ENCODE measurements at places on chromosomes 16 and 17.

DNA sequence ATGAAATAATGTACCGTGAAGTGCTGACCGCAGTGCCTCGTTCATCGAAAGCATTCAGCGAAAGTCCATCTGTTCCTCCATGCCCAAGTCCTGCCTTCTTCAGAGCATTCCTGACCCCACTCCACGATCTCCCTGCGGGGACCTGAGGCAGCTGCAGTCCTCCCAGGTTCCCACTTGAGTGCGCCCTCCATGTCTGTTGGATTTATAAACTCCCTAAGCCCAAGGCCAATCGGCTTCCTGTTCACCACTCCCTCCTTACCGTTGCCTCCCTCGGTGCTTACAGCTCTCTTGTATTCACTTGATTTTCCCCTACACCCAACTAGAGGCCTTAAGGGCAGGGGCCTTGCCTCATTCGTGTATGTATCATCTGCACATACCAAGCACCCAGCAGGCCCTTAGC, 2.8 kb downstream of the RAD51D start:
- no peak for DNase-seq

DNA sequence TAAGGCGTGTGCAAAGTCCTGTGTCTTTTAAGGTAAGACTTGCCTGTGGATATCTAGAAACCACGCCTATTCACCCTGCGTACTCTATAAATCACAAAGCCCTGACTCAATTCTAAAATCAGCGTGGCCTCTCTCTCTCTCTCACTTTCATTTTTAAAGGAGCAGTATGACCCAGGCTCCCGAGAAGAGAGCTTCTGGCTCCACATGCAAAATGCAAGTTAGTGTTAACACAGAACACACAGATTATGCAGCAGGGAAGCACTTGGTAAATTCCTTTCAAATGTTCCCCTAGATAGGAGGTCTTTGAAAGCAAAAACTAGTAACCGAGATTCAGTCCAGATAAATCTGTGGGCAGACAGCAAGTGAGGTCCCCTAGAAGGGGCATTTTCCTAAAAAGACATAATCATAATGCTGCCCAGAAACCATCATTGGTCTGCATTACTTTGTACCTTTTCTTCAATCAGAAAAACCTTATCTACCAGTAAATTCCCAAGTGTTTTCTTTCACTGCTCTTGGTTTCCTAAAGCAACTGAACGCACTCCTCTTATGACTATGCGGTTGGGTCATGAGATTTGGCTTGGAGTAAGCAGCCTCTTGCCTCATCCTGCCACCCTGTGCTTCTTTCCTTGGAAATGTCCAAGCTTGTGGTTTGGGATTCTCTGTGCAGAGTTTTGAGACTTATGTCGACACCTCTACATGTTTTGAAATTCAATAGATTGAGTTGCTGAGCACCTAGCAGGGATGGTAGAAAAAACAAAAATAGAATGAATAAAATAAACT, 31.7 kb upstream of the KCNJ2 start:
- DNase-seq, result no peak

DNA sequence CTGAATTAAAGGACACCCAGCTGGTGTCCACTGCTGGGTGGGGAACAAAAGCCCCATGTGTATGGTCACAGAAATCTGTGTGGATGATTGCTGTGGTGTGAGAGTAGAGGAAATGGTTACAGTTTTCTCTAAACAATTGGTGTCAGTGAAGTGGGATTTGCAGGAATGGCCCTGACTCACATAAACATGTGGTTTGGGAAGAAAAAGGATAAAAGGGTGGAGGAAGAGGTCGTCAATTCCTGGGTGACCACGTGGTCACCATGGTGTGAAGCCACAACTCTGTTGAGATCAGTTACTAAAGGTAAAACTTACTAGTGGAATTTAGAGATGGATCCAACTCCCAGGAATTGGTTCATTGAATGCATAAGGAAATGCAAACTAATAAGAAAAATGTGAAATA, 3.6 kb upstream of the TUBG2 start:
- DNase-seq, result no peak

DNA sequence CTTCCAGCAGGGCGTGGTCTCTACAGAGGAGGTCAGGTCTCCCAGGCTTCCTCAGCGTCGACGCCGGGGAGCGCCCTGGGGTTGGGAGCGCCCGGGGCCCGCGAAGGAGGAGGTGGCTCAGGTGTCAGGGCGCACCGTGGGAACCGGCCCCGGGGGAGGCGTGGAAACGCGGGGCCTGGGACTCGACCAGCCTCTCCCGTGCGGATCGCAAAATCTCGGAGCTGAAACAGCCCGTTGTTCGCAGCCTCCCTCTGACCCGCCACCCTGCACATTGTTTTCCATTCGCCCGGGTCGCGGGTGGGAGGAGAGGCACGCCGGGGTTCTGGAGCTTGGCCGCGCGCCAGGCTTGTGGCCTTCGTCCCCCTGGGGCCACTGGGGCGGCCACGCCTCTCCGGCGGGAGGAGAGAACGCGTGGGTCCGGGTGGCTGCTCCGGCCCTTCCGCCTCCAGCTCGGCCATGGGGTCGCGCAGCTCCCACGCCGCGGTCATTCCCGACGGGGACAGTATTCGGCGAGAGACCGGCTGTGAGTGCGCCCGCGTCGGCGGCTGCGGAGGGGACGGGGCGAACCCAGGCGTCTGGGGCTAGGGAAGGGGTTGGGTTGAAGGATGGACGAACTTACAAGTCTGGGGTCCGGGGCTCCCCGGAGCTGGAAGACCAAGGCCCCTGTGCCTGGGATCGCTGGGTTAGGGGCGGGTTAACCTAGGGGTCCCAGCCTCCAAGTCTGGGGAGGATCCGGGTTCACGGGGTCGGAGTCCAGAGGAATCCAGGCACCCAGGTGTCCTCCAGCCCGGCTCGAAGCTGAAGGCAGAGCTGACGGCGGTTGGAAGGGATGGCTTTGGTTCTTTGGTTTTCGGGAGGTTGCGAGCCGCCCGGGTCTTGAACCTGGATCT, at the start of gene CHP2:
Gene CHP2 (plus strand): TSS at position 433 of the 890 bp plus-strand sequence. CDS start 24 bp downstream, at position 457.
- DNase-seq, result no peak

DNA sequence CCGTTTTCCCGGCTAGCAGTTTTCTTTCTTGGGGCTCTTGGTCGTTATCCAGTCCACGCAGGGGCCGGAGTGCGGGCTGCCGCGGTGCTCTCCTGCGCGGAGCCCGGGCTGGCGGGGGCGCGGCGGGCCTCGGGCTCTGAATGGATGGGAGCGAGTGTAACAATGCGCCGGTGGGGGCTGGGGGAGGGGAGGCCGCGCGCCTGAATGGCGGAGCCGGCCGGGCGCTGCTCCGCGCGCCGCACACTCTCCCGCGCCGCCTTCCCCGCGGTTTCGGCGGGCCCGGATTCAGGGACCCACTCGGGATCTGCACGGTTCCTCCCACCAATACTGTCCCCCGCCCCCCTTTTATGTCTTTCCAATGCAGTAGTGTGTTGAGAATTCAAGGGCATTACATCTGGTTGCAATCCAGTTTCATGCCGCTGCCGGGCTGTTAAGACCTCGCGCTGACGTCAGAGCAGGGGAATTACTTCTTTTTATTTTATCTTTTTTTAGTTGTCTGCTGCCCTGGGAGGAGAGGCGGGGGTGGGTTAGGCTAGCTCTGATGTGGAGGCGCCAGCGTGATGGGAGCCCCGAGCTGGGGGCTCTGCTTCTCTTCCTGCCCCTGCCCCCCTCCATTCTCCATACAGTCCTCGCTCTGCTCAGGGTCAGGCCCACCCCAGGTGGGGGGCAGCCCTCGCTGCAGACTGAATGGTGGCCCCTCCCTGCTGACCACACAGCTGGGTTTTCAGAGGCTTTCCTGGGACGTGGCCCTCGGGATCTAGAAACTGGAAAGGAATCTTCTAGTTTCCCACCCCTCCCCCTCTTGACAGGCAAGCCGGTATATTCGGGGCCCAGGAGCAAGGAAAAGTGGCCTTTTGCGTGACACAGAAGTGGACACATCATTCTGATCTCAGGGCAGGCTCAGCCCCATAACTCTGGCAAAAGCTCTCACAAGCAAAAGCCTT, 1.8 kb downstream of the RAI1 start:
- DNase-seq, result peak; percentile 18

- DNase-seq, result no peak
These were observed 579.2 kb upstream of the PSMD7 start for GRCh38 chr16:73717266-73717974.

DNA sequence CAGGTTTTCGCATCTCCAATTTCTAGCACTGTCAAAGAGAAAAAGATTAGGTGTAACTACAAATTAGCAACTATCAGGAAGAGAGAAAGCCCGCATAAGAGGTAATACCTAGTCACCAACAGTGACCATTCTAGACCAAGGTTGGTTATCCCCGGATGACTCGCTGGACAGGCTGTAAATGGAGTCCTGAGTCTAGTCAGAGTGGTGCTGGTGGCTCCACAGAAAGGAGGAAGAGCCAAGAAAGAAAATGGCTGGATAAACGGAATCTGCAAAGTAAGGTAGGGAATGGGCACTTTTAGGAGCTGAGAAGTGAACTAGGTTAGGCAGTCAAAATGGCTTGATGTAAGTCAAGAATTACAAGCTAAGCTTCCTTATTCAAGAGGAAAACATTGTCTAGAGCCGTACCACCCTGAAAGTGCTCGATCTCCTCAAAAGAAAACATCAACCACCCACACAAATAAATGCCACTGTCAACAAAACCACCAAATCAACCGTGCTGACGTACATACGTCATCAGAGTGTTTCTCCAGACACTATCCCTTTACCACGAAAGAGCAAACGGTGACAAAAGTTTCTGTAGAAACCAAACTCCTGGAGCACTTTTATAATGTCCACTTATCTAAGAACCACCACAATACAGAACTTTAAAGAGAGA, 2.2 kb downstream of the GSPT1 start:
- no peak for DNase-seq

GRCh38 chr17:53932386-53932785, 109.7 kb downstream of the KIF2B start:
- no peak for DNase-seq

DNA sequence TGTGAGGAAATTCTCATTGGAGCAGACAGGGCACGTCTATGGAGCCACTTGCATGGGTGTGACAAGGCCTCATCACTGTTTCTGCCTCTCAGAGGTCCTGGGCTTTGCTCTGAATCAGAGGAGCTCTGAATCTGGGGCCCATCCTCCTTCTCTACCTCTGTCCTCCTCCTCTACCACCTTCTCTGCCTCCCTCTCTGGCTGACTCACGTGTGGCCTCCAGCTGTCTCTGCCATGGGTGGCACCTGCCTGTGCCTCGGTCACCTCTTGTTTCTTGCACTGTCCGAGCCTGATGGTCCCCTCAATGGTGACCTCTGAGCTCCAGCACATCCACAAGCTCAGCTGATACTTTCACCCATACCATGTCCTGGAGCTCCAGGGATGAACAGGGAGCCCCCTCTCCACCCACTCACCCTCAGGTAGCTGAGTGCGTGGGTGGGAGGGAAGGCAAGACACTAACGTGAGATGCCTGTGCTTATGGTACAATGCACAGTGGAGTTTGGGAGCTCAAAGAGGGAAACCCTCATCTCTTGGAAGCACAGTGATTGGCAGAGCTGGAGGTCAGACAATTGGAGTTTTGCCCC, 116.4 kb upstream of the CRHR1 start:
- DNase-seq, result no peak

- DNase-seq, result no peak
These were observed 14.8 kb upstream of the ADCY7 start for GRCh38 chr16:50251375-50252081.

- no peak for DNase-seq
These were observed 14.7 kb downstream of the RPH3AL start for GRCh38 chr17:337866-338265.

GRCh38 chr16:74497761-74498160, 76.5 kb upstream of the CLEC18B start:
- no peak for DNase-seq

DNA sequence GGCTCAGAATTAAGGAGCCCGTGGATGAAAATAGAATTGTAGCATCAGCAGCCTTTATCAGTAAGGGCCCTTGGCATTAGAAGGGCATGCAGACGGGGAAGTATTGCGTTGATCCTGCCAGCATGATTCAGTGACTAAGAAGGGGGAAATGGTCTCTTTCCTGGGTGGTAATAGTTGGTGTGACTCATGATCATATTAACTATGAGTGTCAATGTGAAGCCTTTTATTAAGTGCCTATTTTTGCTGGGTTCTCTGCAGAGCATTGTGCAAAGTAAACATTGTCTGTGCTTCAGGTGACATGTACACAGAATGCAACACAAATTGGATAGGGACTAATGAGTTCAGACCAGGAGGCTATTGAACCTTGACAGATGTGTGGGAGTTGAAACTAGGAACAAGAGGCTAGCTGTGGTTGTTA, 24.5 kb downstream of the RCVRN start:
- no peak for DNase-seq

DNA sequence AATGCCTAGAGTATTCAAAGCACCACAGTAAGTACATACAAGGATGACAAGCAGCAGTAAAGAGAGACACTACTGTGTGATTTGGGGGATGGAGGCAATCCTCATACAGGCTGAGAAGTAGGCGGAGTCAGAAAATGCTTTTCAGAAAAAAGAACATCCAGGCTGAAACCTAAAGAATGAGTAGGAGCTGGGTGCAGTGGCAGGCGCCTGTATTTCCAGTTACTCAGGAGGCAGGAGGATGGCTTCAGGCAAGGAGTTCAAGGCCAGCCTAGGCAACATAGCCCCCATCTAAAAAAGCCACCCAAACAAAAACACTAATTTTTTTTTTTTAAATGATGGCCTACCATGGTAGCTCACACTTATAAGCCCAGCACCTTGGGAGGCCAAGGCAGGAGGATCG, 10.3 kb downstream of the KANSL1 start:
- no peak for DNase-seq

- DNase-seq, result no peak
These were observed 23.9 kb upstream of the WSB1 start for GRCh38 chr17:27269974-27270373.

DNA sequence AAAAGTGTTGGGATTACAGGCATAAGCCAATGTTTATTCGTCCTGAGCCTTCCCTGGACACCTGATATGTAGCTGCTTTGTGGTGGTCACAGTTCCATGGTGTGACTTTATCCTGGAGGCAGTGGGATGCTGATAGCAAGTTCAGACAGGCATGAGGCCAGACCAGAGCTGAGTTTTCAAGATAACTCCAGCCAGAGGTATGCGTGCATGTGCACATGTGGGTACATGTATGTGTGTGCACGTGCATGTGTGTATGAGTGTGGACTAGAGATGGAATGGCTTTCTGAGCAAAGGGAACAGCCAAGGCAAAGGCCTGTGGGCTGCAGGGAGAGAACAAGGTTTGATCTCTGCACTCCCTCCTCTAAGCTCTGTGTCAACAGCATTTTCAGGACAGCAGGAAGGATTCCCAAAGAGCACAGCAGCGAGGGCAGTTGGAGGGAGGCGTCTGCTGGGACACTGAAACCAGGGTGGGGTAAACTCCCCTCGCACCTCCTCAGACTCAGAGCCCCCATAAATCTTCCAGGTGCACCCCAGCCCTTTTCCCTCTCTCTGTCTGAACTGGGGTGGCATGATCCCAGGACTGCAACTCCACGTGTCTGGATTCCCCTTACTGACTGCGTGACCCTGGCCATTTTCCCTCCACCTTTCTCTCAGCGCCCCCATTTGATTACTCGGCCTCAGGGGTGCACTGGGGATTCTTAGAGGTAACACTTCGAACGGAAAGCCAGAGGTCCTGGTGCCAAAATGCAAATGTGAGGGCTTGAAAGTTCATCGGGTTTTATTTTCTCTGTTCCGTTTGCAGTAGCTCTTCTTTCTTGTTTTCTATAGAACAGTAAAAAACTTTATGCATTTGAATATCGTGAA, 15.3 kb downstream of the NLRC5 start:
- DNase-seq, result no peak
